Activated CD4-positive, alpha-beta T cell treated with anti-CD3 and anti-CD28 coated beads, Interleukin-2, amount 10 ng/mL, durations not matched to agents 7 days and 5 days (primary cell): ENCODE measurements at places on chromosomes 4 and X. TPM values are rescaled to one million over a fixed set of nuclear protein-coding genes. Genes with fewer than 3 reads are reported as not detected.

DNA sequence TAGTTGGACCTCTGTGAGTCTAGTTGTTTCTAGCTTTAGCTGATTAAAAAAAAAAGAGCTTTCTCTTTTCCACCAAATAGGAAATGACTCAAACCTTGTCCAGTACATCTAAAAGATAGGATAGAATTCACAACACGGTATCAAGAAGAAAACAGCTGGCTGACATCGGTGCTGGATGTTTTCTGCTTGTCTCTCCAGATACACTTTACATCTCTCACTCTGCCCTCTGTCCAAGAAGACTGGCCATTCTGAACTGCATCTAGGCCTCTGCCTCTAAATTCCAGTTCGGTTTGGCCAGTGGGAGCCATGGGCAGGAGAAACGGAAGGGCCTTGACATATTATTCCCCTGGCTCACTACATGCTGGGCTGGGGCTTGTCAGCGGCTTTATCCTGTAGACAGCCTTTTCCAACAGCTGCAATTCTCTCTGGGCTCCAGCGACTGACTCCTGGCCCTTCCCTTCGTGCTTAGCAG lies 57.3 kb upstream of the SHISA3 start:
- DNase-seq = no peak
- H3K4me3 ChIP-seq = no peak overlapping the region
- no peaks in the 10 kb centered on the region for H3K36me3 ChIP-seq
- H3K27ac ChIP-seq = no peak overlapping the region

DNA sequence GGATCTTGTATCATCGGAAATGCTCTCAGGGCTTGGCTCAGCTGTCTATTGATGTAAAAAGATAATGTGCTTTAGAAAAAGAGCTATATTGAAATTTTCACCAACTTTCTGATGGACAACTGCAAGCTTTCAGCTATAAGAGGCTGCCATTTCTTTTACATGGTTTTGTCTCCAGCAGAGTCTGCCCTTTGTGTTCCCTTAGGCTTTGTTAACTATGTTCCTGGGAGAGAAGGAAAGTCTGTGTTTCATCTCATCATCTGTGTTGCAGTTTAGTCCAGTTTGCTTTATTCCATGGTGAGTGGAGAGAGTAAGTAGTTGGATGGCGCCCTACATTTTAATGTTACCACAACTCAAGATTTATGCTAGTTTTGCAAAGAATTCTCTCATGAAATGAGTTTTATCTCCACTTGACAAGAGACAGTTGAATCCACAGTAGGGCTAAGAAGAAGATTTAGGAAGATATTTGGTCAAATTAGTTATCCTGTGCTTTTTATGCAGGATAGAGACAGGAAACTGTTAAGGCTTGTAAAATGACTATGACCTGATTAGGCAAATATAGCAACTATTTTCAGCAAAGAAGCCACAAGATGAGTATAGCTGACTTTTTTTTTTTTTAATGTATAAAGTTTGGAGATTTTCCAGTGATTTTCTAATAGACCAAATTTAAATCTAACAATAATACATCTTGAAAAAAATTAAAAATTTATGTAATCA lies 16.5 kb downstream of the SEPTIN11 start:
- no peak for DNase-seq
- H3K36me3 ChIP-seq = peaks cover 3% of the 10 kb centered on the region
- no peak overlapping the region for H3K4me3 ChIP-seq
- no peak overlapping the region for H3K27ac ChIP-seq

GRCh38 chr4:125331116-125331515 lies 16.4 kb downstream of the FAT4 start:
- H3K4me1 ChIP-seq = no peaks in the 10 kb centered on the region
- H3K36me3 ChIP-seq = no peaks in the 10 kb centered on the region
- H3K27ac ChIP-seq = no peak overlapping the region
- no peak overlapping the region for H3K4me3 ChIP-seq
- H3K27me3 ChIP-seq = no peaks in the 10 kb centered on the region

MAGEC1 gene
- total RNA-seq = not detected
